ENCODE measurements at places on chromosomes 4 and X.
A peak's percentile ranks its signal among the peaks of the same experiment; 100 is the strongest.

- peak; percentile 7 for DNase-seq
Observed at GRCh38 chrX:78527263-78527662, 131.9 kb downstream of the RTL3 start.

- no peak for DNase-seq
Observed at GRCh38 chr4:42151568-42152506, 618 bp downstream of the BEND4 start.

GRCh38 chr4:184279496-184280061 lies 61.9 kb upstream of the ENPP6 start:
- no peak for DNase-seq

DNA sequence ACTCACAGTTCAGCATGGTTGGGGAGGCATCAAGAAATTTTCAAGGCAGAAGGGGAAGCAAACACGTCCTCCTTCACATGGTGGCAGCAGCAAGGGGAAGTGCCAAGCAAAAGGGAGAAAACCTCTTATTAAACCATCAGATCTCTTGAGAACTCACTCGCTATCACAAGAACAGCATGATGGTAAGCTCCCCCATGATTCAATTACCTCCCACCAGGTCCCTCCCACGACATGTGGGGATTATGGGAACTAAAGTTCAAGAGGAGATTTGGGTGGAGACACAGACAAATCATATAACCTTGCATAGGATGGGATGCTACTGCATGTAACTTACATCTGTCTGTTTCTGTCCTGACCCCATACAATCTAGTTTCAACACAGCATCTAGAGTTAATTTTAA lies 511.8 kb upstream of the ARX start:
- DNase-seq = no peak

DNA sequence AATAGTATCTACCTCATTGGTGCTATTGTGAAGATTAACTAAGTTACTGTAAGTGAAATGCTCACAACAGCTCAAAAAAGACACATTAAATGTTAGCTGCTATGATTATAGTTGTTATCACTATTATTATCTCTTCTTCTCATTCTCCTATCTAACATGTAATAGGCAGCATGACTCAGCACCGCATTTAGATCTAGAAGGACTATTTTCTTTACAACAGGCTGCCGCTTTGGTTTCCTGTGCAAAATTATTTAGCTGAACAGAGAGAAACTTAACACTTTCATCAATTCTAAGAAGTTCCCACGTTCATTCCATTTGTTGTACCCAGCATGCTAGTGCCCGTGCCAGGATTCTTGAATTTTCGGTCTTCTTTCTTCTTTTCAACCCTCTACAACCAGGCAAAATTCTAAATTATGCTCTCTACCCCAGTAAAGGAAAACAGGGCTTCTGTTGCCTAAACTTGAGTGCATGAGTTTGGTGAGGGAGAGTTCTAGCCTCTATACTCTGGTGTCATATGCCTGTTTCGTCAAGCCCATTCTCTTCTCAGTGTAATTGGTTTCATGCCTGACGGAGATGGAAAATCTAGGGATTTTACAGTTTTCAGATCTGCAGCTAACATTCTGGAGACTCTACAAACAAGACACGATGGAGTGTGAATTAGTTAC lies 378.9 kb downstream of the PPP1R2C start:
- no peak for DNase-seq

DNA sequence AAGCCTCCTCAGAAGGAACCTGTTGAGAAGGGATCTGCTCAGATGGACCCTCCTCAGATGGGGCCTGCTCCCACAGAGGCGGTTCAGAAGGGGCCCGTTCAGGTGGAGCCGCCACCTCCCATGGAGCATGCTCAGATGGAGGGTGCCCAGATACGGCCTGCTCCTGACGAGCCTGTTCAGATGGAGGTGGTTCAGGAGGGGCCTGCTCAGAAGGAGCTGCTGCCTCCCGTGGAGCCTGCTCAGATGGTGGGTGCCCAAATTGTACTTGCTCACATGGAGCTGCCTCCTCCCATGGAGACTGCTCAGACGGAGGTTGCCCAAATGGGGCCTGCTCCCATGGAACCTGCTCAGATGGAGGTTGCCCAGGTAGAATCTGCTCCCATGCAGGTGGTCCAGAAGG lies 22.9 kb downstream of the REST start:
- no peak for DNase-seq

DNA sequence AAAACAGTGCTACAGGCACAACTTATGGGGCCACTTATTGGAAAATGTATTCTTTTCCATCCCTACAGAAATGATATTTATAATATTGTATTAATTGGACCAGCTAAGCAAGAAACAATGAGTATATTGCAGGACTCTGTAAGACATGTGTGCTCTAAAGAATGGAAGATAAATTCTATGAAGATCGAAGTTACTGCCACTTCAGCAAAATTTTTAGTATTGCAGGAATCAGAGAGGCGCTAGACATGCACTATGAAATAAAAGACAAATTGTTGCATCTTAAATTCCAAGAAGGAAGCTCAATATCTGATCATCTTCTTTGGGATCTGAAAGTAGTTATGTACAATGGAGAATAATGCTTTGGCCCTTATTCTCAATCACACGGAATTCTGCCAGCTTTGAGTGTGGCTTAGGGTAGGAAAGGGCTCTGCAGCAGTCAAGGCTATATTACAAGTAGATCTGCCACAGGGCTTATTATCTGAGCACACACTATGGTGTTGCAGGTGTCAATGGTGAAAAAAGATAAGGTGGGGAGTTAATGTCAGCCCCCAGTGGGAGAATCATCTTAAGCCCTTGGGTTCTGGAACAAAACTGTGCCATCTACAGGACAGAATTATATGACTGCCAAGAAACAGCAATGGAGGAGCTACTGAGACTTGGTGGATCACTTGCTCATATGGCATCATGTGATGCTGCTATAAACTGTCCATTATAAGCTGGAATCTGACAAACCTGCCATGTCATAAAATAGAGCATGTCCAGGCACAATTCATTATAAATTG lies 334.0 kb upstream of the NDST3 start:
- DNase-seq = peak; percentile 2

DNA sequence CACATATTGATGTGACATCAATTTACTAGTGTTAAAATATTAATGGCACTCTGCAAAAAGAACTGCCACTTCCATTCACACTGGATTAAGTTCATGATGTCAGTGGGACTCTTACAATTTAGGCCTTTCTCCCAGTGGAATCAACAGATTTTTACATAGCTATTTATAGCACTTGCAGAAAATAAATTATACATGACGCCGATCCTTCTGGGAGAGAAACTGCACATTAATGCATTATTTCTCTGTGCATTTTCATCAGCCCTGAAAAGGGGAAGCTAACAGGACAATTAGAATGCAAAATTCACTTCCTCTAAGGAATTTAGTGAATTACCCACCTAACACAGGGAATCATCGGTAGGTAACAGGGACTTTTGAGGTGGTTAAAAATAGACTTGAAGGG lies 15.7 kb downstream of the LGI2 start:
- no peak for DNase-seq

DNA sequence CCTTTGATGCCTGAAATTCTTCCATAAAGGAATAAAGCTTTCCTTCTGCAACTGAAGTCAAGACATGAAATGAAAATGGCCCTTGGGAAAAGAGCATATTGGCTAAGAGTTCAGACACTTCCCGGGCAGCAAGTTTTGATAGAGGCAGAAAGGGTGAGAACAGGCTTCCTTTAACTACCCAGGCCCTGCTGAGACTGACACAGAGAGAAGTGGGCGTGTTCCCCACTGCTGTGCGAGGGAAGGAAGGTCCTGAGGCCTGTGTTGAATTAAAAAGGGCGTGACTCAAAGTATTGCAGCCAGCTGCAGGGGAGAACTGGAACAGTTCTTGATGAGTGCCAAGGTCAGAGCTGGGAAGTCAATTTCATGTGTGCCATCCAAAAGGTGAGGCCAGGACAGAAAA lies 33.9 kb upstream of the ADGRG2 start:
- peak; percentile 42 for DNase-seq

GRCh38 chr4:188466001-188466400 lies 326.8 kb downstream of the TRIML1 start:
- no peak for DNase-seq

DNA sequence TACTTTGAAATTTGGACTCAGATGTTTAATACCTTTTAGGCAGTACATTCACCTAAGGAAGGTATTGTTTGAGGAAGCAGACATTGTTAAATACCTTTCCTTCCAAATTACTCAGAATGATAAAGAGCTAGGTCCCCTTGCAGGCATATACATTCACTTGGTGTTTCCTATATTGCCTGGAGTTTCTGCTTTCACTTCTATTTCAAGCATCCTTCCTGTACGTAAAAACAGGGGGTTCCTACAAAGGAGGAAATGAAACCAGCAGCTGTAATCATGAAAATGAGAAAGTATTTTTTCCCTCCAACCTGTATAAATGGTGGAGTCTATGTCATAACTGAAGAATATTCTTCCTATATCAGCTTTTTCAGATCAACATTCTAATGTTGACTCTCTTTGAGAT lies 90.4 kb upstream of the RASGEF1B start:
- no peak for DNase-seq

- no peak for DNase-seq
Observed at GRCh38 chr4:150262611-150263010, 184.4 kb downstream of the DCLK2 start.

- no peak for DNase-seq
Observed at GRCh38 chr4:175716961-175717360, 95.1 kb downstream of the GPM6A start.

DNA sequence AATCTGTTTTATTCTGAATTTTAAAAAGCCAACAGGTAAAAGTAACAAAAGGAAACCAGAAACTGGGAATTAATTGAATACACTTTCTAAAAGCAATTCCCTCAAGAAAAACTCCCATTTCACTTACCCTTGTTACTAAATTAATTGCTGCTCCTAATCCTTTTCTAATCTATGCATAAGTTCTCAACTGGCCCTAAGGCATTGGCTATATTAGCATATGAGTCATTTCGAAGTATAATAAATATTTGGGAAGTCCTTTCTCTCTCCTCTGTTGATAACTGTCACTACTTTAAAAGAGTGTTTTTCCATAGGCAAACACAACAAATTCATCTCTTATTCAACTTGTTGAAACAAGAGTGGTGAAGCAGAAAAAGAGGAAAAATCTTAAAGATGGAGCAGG lies 486.5 kb upstream of the HTR2C start:
- DNase-seq = no peak

GRCh38 chr4:16329125-16329796 lies 103.0 kb upstream of the TAPT1 start:
- DNase-seq = peak; percentile 72

- no peak for DNase-seq
Observed at GRCh38 chr4:78766026-78766425, 10.1 kb upstream of the BMP2K start.

GRCh38 chr4:151960449-151961230 lies 199.8 kb upstream of the GATB start:
- DNase-seq = no peak

- no peak for DNase-seq
Observed at GRCh38 chrX:151359931-151360871, 36.8 kb upstream of the VMA21 start.

GRCh38 chr4:36753048-36753447 lies 471.6 kb downstream of the DTHD1 start:
- DNase-seq = no peak

- DNase-seq = no peak
Observed at GRCh38 chr4:123449780-123450179, 53.2 kb downstream of the SPRY1 start.

GRCh38 chr4:123346330-123346940 lies 50.2 kb upstream of the SPRY1 start:
- DNase-seq = no peak

DNA sequence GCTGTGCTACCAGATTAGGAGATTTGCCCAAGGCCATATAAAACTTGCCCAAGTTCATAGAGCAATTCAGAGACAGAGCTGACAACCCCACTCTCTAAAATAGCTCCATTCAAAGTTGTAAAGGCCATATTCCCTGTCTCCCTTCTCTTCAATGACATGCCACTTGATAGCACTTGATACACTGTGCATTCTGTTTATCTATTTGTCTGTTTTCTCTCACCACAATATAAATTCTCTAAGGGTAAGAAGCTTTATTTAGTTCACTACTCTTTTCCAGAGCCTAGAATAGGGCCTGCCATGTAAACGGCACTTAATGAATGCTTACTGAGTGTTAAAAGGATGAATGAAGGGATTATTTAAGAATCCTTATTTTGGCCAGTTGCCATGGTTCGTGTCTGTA lies 24.1 kb upstream of the MAP9 start:
- DNase-seq = no peak

DNA sequence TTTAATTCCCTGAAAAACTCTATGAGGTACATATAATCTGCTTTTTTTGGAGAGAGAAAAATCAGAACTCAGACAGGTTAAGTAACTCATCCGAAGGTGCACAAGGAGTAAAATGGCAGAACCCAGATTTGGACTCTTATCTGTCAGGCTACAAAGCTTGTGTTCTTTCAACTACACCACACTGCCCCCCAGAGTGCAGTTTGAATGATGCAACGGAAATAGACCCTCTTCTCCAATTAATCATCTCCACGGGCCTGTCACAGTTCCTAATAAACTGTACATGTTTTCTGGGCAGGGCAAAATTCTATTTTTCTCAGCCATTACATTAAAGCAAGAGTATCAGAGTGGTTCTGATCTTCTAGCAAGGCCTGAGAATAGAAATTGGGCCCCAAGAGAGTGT lies 35.3 kb upstream of the DCX start:
- no peak for DNase-seq

- no peak for DNase-seq
Observed at GRCh38 chrX:71626576-71626975, 8.3 kb upstream of the CXCR3 start.

DNA sequence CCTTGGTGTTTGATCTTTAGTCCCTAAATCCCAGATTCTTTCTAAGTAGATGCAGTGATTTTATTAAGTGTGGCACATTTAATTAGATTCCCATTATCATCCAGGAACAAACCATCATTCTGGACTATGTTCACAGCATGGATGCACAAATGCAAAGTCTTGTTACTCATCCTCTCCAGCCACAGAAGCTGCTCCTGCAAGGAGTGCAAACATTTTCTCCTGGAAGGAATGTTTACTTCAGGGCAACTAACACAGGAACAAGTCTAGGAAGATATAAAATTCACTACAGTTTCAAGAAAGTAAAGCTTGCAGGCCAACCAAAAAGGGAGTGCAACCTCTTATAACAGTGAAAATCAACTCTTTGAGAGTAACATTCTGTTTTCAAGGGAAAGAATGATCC lies 106.0 kb downstream of the IQCM start:
- DNase-seq = peak; percentile 9

DNA sequence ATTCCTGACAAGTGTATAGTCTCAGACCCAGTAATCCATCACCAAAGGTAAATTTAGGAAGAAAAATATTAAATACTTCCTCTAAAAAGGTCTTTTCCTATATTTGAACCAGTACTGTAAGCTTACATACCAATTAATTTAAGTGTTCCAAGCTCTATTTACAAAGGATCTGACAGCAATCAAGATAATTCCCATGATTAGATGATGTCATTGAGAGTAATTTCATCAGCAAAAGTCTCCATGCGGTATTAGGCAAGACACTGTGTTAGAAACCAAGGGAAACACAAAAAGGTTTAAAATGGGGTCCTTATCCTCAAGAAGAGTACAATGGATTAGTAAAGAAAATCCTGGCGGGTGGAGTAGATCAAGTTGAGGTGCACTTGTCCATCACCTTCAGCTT lies 198.5 kb downstream of the PRDM5 start:
- no peak for DNase-seq

GRCh38 chr4:5626913-5627312 lies 81.4 kb downstream of the EVC2 start:
- no peak for DNase-seq

GRCh38 chr4:4398430-4398829 lies 11.5 kb downstream of the NSG1 start:
- DNase-seq = no peak

- DNase-seq = no peak
Observed at GRCh38 chr4:25367004-25367621, 9.9 kb upstream of the ANAPC4 start.

- no peak for DNase-seq
Observed at GRCh38 chr4:105509291-105509690, 35.4 kb upstream of the PPA2 start.
